ENCODE measurements at places on chromosomes 5 and 9.

GRCh38 chr5:25099538-25099937, 454.8 kb upstream of the CDH10 start:
- no peak for DNase-seq

DNA sequence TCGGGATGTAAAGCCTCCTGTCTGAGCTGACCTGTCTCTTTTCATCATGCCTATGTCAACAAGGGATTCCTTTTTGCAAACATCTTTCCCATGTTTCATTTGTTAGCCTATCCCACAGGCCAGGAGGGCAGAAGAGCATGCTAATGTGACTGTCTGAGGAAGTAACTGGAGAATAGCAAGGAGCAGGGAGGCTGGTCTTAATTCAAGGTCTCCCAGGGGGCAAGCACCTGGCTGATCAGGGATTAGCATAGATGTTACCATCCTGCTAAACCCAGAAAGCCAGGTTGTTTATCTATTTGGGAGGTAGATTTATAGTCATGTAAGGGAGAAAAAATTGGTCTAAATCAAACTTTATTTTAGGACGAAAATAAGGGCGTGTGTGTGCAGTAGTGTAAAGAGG, 36.7 kb upstream of the MAP1B start:
- DNase-seq, result no peak

- DNase-seq, result no peak
These were observed 6.9 kb downstream of the KCTD16 start for GRCh38 chr5:144177548-144177947.

- DNase-seq, result no peak
These were observed 848.8 kb upstream of the ACO1 start for GRCh38 chr9:31535651-31536050.

DNA sequence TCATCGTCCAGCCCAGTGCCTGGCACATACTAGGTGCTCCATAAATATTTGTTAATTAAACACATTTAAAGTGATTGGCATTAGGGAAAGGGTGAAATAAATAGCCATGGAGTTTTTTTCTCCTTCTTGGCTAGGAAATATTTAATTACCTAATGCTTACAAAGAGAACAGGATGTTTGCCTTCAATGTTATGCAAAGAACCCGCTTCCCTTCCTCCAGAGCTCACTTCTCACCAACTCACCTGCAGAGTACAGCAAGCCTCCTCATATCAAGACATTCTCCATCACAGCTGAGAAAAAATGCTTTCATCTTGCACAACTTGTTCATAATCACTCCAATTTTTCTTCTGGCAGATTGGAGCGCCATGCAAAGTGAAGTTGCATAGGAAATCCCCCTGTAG, 161.7 kb upstream of the STK32A start:
- no peak for DNase-seq

Measured in T-cell (primary cell).